CD4-positive, alpha-beta memory T cell (primary cell): ENCODE measurements at places on chromosomes 13 and 19. TPM values are rescaled to one million over a fixed set of nuclear protein-coding genes. Genes with fewer than 3 reads are reported as not detected.
A peak's percentile ranks its signal among the peaks of the same experiment; 100 is the strongest.

- DNase-seq: no peak
Observed at GRCh38 chr13:113537205-113537604, 46.7 kb upstream of the DCUN1D2 start.

DNA sequence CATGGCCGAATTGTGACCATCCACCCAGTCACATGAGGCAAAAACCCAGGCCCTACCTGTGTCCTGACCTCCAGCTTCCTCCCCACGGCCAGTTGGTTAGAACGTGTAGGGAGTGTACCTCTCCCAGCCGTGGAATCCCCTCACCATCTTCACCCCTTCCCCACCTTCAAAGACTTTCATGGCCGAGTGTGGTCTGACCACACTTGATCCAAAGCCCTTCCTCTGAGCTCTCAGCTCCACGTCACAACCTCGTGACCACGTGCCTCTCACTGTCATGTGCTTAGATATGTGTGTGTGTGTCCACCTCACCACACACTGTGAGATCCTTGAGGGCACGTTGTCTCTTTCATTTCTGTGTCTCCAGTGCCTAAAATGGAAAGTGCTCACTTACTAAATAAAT, 48.6 kb upstream of the UBE2L5 start:
- DNase-seq: peak; percentile 14

- no peak for DNase-seq
Observed at GRCh38 chr13:42754801-42755510, 26.4 kb upstream of the FAM216B start.

GRCh38 chr19:7007859-7008258, 13.4 kb downstream of the MBD3L2B start:
- DNase-seq: no peak

DNA sequence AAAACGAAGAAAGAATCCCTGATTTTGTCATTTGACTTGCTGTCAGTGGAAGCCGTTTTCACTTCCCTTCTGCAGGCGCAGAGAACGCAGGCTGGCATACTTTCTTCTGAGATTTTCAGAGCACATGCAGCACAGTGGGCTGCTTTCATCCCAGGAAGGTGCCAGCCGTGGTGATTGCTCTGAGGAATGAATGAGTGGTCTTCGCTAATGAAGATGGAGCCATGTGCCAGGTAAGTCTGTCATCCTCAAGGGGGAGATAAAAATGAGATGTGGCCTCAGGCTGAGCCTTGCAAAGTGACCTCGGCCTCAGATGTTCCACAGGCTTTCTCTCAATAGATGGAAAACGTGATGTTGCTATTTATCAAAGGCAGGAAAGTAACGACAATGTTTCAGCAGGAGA, 94.6 kb upstream of the FARP1 start:
- no peak for DNase-seq

CLEC11A gene
- 0.57 TPM for polyA plus RNA-seq

LACC1 gene
- 0.55 TPM for polyA plus RNA-seq
